ENCODE measurements at places on chromosomes 11 and 22.

DNA sequence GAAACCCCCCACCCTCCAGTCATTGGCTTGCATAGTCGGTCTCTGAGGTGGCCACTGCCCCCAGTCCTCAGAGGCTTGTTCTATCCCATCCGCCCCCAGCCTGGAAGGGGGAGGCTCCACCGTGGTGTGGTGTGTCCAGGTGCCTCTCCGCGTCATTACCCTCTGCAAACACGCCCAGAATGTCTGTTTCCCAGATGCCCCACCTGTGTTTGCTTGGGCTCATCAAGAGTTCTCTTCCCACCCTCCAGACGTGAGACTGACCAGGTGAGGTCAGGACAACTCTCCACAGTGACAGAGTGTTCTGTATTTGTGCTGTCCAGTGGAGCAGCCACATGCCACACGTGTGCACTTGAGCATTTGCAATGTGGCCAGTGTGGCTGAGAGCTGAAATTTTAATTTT lies 24.9 kb downstream of the LRRC10B start:
- no peak for DNase-seq

DNA sequence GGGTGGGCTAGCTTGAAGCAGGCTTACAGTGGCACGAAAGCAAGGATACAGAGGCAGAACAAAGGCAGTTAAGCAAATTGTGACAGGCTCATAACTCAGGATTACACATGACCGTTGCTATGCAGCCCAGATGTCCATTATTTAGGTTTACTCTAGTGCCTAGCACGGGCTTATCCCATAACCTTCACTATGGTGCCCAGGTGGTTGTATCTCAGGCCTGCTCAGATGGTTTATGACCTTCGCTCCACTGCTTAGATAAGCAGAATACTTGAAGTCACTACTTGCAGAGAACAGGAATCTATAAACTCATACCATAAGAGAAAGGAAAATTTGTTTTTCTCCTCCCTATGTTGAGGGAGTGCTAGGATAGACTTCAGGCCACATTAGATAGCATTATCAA lies 9.0 kb downstream of the OR6M1 start:
- DNase-seq = no peak

- DNase-seq = no peak
These were observed 94.0 kb upstream of the APOA1 start for GRCh38 chr11:116931206-116931953.

GRCh38 chr11:64809781-64810241 lies 540 bp downstream of the MEN1 start:
- DNase-seq = no peak

GRCh38 chr11:121334973-121335710 lies 42.6 kb downstream of the SC5D start:
- no peak for DNase-seq

DNA sequence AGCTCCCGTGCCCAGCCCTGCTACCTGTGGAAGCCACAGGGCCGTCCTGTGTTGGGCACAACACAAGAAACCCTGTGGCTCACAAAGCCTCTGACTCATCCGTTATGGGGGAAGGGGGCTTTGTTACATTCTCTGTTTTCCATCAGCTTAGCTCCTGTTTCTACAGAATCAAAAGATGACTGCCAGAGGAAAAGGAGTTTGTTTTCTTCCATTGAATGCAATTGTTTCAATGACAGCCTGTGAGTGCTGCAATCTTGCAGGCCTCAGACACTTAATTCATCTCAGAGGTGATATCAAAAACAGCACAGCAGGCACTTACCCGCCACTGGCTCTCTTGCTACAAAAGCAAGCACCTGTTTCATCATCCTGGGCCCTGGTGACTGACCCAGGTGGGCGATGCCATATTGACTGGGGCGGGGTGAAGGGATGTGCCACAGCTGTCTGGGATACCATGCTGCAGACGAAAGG lies 194.3 kb downstream of the OPCML start:
- DNase-seq = no peak

- DNase-seq = no peak
These were observed at the start of gene OR5J2 for GRCh38 chr11:56176318-56176717. Gene OR5J2 (plus strand): TSS chr11:56176618. CDS start chr11:56176618, 0 bp downstream.

- no peak for DNase-seq
These were observed 43.7 kb downstream of the WNT11 start for GRCh38 chr11:76162336-76163288.

- no peak for DNase-seq
These were observed 16.5 kb upstream of the ETS1 start for GRCh38 chr11:128603752-128604414.

DNA sequence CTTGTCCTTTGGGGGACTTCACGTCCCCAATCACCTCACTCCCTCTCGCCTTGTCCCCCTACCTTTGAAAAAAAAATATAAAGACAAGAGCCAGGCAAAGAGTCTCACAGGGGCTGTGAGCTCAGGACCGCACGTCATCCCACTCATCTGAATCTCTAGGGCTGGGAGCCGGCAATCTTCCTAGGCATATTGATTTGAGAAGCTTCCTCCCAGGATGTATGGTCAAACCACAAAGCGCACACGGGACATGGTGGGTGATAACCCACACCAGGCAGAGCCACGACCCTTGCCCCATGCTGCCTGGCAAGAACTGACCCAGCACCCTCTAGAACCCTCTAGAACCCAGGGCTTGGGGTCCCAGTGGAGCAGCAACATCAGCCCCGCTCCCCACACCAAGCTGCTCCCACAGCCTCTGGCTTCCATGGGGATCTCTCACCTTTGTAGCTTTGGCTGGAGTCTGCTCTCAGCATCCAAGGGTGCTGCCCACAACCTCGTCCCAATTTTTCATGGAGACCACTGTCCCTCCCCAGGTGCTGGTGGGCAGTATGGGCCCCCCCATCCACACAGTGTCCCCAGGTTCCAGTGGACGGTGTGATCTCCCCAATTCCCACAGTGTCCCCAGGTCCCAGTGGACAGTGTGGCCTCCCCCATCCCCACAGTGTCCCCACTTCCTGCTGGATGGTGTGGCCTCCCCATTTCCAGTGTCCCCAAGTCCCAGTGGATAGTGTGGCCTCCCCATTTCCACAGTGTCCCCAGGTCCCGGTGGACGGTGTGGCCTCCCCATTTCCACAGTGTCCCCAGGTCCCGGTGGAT lies 85.2 kb upstream of the FGF3 start:
- no peak for DNase-seq

DNA sequence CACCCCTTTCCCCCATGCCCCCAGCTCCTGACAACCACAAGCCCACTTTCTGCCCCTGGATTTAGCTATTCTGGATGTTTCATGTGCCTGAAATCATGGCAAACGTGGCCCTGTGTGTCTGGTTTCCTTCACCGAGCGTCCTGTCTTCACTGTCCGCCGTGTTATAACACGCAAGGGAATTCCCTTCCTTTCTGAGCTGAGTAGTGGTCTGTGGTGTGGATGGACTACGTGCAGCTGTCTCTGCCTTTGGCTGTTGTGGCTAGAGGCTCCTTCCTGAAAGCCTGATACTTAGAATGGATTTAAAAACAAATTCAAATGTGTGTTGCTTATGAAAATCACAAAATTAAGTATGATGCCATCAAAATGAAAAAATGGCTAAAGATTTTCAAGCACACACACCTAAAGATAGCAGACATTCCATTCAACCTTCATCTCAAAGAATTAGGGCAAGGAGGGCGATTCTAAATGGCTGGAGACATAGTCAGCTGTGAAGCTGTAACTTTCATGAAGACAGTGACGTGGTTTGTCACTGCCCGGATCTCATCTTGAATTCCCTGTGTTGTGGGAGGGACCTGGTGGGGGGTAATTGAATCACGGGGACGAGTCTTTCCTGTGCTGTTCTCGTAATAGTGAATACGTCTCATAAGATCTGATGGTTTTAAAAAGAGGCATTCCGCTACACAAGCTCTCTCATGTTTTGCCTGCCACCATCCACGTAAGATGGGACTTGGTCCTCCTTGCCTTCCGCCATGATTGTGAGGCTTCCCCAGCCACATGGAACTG lies 30.5 kb downstream of the KCNQ1 start:
- DNase-seq = no peak

GRCh38 chr11:43359422-43359818 lies 700 bp downstream of the TTC17 start:
- no peak for DNase-seq

DNA sequence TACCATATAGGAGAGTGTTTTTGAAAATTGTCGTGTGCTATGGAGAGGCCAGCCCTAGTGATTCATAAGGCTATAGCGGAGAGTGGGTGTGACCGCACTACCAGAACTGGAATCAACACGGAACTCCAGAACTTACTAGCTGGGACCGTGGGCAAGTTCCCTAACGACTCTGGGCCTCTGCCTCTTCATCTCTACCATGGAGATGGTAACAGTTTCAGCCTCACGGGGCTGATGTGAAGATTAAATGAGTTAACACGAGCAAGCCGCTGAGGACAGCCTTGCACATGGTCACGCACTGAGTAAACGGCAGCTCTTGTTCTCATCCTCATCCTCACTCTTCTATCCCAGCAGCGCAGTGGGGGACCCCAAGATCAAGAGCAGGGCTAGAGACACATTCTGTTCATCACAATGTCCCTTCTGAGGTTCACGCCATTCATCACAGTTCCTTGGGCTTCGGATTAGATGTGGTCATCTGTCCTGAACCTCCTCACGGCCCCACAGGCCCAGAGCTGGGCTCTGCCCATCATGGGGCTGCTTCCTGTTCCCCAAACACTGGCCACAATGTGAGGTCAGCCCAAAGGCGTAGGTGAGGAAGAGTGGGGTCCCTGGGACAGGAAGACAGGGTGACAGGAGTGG lies 47.2 kb upstream of the CD5 start:
- no peak for DNase-seq

- no peak for DNase-seq
These were observed 19.9 kb downstream of the CD44 start for GRCh38 chr11:35158701-35159510.

DNA sequence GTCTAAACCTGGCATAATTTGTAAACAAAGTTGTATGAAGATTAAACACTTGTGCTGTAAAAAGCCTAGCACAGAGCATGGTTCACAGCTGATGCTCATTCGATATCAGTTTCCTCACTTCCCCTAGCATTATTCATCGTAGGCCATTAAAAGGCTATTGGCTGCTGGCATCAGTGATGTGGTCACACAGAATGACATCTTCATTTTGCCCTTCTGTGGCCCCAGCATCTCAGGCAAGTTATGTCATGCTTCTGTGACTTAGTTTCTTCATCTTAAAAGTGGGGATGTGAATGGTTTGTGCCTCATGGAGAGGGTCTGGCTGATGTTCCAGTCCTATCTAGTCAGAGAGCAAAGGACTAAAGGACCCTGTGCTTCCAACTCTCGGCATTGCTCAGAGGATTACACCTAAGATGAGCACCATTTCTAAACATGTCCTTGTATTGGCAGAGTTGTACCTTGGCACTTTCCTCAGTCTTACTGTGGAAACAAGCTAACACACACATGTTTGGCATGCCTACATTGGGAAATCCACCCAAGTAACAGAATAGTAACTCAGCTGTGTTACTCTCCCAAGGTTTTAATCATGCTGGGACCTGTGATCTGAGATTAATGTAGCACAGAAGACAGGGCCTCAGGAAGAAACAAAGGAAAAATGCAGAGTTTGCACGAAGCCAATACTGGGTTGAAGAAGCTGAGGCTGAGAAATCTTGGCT lies 83.5 kb upstream of the OR9Q1 start:
- DNase-seq = no peak

DNA sequence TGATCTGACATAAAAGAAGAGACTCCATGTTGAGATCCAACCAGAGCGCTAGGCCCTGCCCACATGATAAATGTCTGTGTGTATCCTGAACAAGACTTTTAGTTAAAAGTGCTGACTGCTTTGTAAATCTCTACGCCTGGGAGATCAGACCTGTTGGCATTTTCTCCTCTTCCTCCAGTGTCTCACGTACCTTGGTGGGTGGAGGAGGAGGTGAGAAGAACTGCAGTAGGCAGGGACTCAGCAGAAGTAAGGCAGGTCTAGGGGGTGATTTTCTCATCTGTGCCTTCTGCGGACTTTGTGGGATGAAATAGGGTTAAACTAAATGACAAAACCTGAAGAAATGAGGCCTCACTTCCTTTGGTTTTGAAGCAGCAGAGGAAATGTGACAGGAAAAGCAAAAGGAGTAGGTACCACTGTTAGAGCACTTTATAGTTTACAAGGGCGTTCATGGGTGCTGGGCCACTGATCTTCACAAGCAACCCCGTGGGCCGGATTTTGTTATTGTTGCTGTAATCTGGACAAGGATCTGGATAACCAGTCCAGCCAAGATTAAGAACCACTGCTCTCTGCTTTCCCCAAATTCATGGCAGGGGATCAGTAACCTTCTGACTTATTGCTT lies 36.7 kb upstream of the PLET1 start:
- DNase-seq = no peak

DNA sequence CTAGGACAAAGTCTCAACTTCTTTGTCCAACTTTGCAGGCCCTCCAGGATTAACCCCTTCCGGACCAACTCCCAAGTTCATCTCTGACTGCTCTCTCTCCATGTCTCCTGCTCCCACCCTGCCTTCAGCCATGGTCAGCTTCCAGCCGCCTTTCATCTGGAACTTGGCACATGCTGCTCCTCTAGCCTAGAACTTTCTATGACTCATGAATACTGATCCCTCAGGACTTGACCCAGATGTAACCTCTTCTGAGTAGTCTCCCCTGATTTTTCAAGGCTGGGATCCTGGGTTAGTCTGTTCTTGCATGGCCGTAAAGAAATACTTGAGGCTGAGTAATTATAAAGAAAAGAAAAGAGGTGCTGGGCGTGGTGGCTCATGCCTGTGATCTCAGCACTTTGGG lies 5.2 kb upstream of the SLC15A3 start:
- DNase-seq = no peak

DNA sequence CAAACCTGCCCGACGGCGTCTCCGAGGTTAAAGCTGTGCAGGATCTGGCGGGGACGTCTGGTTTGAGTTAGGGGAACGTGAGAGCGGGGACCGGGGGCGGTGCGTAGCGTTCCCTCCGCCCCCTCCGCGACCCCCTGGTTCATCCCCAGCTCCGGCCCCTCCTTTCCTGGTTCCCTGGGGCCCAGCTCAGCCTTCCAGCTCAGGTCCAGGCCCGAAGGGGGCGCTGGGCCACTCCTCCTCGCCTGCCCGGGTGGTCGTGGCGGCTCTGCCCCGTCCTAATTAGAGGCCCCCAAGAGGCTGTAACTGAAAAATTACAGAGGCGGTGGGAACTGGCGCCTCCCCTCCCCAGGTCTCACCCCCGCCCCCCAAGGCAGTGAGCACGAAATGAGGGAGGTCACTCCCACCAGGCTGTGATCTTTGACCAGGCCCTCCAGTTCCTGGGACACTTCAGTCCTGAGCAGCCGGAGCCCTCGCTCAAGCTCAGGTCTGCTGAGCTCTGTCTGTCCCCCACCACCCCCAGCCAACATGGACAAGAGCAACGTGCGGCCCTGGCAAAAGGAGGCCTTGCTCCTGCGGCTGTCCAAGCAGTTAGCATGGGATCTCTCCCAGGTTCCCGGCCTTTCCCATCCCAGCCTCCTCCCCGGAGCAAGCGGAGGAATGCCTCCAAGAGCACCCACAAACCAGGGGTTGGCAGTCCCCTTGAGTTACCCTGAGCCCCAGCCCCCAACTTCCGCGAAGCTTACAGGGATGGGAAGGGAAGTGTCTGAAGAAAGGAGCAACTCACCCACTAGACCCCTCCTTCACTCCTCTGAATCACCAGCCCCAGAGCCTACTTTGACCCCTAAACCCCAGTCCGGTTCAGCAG lies 3.3 kb downstream of the CD248 start:
- no peak for DNase-seq

GRCh38 chr11:73308961-73309919 lies 1.2 kb downstream of the ARHGEF17 start:
- no peak for DNase-seq

GRCh38 chr11:34238533-34238932 lies 119.3 kb downstream of the ABTB2 start:
- no peak for DNase-seq

GRCh38 chr11:6006395-6006794 lies 351 bp downstream of the OR56A4 start:
- no peak for DNase-seq

- DNase-seq = no peak
These were observed 88.5 kb downstream of the MYEOV start for GRCh38 chr11:69382131-69383128.
